ENCODE measurements at places on chromosomes 1 and 21.

GRCh38 chr1:24754229-24754628 is 9.0 kb downstream of the CLIC4 start:
- no peak for DNase-seq

- DNase-seq, result no peak
These were observed 6.0 kb upstream of the SIM2 start for GRCh38 chr21:36692835-36693488.

DNA sequence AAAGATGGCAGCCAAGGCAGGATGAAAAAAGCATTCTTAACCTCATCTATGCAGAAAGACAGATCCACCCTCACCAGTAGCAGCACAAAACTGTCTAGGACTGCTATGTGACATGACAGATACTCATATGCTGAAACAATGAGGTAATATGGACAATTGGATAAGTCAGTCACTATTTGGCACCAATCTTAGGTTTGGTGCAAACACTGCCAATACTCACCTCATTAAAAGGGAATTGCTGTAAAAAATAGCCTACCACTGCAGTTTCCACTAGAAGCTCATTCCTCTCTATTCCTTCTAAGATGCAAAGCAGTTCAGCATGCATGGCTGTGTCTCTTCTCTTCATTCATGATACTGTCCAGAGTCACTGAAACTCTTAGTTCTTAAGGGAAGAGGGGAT is 91.7 kb downstream of the TBX15 start:
- DNase-seq, result no peak

- DNase-seq, result no peak
These were observed 3.6 kb downstream of the LPAR3 start for GRCh38 chr1:84889437-84889836.

DNA sequence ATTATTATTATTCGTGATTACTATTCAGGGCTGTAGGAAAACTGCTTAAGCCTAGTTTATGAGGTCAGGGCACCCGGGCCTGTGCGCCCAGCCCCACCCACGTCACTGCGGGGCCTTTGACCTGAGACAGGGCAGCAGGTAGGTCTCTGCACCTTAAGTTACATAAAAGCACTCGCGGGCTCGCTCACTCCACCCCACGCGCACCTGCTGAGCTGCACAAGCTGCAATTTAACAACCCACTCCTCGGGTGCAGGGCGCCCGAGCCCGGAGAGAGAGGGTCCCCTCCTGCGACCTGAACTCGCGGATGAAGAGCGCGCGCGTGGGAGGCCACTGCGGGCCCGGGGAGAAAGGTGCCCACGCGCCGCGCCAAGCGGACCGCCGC is 477 bp downstream of the ICMT start:
- DNase-seq, result no peak

- DNase-seq, result no peak
These were observed 11.1 kb upstream of the RAB42 start for GRCh38 chr1:28580722-28581530.

DNA sequence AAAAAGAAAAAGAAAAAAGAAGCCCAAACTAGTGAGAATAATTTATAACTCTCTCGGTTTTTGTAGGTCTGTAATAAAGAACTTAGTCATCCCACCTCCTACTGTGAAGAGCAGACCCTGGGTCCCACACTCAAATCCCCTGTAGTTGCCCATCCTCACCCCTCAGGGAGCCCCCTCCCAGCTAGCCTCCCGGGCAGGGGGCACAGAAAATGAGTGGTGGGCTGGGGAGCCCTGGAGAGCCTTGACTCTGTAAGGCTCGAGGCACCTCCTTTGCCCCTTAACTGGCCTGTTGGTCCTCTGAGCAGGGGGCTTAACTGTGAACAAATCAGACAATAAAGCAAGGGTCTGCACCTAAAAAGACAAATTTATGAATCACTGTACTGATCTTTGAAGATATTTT is 57.5 kb upstream of the PRKACB start:
- no peak for DNase-seq

GRCh38 chr1:219837274-219837993 is 90.9 kb downstream of the SLC30A10 start:
- peak; percentile 22 for DNase-seq

DNA sequence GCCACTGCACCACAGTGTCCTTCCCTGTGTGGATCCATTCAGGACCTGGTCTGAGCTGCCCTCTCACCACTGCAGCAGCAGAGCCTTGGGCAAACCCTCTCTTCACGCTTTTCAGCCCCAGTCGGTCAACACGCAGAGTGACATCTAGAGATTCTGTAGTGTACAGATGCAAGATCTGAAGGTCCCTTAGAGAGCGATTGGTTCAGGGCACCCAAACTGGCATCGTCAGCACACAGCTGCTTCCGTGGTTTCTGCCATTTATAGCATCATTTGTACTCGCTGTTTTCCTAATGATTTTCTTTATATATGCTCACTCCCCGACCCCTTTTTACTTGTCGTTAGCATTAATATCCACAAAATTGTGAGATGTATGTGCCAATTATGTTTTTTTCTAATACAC is 1.5 kb upstream of the ASCL5 start:
- DNase-seq, result no peak

DNA sequence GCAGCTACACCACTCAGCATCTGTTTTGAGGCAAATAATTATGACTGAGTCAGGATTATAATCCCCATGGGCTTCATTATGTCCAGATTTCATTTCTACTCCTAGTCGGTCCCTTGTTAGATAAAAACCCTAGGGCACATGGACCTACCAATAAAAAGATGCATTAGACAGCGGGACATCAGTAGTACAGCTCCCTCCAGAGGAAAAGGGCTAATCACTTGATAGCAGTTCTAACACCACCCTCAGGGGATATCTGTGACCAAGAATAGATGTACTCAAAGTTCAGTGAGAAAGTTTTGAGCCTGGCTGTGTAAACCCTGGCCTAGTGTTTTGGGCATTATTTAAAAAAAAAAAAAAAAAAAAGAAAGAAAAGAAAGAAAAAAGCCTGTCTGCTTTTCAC is 10.0 kb downstream of the GJA8 start:
- no peak for DNase-seq

DNA sequence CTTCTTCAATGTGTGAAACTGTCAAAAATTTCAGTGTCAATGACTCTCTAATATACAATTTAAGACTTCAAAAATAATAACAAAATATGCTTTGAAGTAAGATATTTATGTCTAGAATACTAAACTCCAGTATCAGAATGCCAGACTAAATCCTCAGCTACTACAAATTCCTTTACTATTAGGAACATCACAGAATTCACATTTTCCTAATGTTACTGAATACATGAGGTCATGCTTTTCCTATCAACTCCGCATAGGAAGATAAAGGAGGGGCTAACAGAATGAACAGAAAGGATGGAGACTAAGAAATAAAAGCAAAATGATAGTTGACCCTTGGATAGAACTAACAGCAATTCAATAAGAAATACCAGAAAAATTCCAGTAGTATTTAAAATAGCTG is 292.7 kb downstream of the SDCCAG8 start:
- no peak for DNase-seq

DNA sequence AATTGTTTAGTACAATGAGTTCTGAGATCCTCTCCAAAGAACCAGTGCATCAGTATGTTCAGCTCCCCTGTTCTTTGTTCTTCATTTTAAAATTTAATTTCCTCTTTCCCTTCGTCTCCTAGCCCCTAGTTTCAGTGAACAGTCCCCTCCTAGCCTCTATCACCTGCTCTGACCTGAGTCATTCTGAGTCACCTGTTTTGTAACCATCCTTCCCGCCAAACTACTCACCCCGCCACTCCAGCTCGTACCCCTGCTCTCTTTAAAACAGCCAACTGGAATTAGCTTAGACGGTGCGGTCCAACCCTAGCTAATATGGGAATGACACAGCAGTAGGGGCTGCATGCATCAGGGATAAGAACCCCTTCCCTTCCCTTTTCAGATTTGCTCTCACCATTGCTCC is 16.8 kb upstream of the ERVH48-1 start:
- no peak for DNase-seq

- DNase-seq, result no peak
These were observed 438.9 kb downstream of the CAMTA1 start for GRCh38 chr1:7224081-7224534.

DNA sequence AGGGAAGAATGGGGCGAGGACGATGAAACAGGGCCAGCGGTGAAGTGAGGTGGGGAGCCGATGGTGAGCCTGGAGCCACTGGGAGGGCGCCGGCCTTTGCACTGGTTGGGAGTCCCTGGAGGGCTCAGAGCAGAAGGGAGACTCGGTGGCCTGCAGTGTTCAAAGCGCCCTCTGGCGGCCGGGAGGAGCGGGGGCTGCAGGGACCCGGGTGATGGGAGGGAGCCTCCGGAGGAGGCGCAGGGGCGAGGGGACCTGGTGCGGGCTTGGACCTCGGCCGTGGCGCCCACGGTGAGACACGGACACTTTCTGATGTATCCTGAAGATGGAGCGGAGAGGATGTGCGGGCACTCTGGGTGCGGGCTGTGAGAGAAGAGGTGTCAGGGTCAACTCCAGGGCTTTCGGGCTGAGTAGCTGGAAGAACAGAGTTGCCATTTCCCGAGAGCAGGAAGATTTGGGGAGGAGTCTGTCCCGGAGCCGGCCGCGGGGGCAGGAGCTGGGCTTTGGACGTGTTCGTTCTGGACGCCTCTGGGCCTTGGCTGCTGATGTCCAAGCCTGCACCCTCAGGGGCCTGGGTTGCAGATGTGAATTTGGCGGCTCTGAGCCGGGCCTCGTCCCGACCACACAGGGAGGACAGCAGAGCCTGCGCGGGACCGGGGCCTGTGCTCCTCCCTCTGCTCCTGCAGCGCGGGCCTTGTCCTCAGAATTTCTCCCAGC is 29.7 kb downstream of the HEYL start:
- peak; percentile 10 for DNase-seq

- no peak for DNase-seq
These were observed 42.6 kb downstream of the BACE2 start for GRCh38 chr21:41210426-41211059.

DNA sequence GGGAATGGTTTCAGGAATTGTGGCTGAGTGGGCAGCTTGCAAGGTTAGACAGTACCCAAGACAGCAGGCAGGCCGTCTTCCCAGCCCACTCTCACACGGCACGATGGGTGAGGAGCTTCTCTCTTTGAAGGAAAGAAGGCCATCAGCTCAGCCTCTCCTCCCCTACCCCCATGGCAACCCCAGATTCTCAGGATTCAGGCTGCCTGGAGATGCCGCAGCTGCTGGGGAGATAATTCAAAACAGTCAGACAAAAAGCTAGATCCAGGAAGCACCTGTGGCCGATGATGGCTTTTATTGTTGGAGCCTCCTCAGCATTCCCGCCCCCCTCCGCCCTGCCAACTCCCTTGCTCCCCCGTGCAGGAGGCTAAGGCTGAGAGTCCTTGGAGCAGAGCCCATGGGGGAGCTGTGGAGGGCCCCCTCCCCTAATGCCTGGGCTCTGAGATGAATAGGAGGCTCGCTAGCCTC is 220.5 kb downstream of the TRABD2B start:
- no peak for DNase-seq

GRCh38 chr1:156726549-156727226 is 1.6 kb upstream of the METTL25B start:
- no peak for DNase-seq

DNA sequence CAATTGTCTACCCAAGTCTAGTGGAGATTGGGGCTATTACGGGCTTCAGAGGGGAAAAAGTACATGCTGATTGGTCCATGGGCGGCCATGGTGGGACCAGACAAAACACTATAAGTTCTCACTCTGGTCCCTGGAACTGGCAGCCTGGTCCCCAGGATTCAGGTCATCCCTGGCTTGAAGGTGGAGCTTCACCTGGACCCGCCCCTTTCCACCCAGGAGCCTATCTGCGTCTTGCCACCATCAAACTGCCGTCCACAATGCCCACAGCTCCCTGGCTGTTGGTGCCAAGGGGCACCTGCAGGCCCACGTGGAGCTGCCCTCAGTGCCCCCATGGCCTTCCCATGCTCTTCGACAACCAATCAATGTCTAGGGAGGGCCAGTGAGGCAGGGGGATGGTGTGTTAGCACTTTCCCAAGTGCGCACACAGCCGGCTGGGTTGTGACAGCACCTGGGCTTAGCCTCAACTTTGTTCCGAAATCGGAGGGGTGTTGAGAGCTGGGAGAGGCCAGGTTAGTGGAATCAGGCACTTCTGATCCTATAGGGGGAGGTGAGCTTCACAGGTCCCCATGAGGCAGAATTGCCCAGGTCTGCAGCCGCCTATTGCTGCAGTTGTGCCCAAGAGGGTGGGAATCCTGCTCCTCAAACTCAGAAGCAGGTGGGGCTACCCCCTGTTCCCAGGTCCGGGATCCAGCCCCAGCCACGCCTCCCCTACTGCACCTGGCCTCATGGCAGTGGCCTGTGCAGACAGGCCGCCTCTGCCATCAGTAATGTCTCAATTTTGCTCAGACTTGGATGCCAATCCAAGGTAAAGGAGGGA is 1369.4 kb upstream of the PRMT6 start:
- no peak for DNase-seq

DNA sequence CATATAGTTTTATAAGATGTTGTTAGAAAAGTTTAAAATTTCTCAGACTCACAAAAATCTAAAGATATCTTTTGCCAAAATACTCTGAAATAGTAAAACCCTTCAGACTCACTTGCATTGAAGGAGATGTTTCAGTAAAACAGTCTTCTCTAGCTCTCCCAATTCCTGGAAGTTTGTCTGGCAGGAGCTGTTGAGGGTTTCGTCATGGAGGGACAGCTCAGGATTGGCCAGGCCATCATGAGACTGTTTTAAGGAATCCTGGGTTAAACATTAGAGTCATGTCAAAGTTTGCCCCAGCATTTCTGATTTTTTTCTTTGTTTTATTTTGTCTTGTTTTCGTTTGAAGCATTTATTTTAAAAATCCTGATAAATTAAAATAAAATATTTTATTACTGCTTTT is 293.8 kb upstream of the PBX1 start:
- no peak for DNase-seq

DNA sequence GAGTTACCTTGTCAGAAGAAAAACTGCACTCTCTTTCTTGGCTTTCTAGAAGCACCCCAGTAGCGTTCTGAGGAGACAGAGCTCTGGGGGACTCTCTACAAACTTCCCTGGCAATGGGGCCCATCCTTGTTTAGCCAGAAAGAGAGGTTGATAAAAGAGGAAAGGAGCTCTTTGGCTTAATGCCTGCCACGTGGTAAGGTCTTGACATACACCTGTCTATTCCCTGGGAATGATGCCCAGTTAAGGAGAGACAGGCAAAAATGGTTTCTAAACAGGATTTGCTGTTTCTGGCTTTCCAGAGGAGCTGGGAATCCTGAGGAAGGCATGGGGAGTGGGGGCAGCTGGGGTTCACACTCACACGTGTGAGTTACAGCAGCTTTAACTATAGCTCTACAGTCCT is 30.2 kb upstream of the IL20 start:
- no peak for DNase-seq

DNA sequence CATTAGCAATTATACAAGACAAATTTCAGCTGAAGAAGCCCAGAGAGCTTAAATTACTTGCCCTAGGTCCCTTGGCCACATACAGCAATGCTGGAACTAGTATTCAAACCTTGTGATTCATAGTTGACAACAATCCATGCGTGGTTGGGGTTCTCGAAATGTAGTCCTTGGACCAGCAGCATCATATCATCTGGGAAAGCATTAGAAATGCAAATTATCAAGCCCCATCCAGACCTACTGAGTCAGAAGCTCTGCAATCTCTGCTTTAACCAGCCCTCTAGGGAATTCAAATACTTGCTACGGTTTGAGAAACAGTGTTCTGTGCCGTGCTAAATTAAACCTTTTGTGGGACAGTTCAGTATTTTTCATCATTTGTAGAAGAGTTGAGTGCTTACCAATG is 65.1 kb downstream of the CLIC6 start:
- no peak for DNase-seq
